Mesenteric fat pad (tissue), 1 donor: ENCODE measurements at places on chromosomes 5 and 9. TPM values are rescaled to one million over a fixed set of nuclear protein-coding genes. Genes with fewer than 3 reads are reported as not detected.

ZDHHC11B gene
- total RNA-seq = 6.9 TPM

ZNF366 gene
- 13.8 TPM for total RNA-seq

IFNK gene
- total RNA-seq = not detected

PRR16 gene
- 3.3 TPM for total RNA-seq

HBEGF gene
- total RNA-seq = 48.5 TPM

GRCh38 chr9:1429297-1429696 is 379.1 kb downstream of the DMRT2 start:
- DNase-seq = no peak

DNA sequence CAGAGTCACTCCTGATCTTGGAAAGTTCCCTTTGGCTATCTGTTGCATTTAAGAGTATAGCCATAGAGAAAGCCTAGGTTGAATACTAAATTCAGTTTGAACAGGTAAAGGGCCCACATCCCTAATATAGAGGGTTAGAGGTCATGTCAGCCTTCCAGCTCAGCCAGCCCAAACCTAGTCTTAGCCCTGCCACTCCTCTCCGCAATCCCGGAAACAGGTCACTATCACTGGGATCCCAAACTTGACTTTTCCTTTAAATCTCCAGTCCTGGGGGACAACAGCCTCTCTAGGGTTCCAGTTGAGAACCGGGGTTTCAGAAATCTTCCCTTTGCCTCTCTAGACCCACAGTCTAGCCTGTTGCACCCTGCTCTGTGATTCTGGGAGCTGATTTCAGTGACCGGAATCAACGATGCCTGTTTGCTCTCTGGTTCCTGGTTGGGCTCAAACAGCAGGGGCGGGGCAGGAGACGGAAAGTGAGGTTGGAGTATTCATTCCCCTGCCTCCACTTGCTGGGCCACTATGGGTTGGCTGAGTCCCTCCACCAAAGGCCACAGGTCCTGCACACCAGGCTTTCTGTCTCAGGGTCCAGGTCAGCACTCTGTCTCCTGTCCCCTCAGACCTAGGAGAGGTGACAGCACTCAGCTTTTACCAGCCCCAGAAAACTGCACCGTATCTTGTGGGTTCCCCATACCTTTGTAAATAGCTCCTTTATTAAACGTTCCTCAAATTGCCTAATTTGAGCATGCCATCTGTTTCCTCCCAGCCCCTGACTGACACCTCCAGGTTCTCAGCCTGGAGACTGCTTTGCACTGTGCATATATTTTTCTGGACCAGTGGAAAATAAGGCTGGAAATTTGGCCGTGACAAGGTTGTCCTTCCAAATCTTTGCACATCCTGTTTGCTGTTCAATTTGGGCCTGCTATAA is 23.8 kb upstream of the CPEB4 start:
- no peak for DNase-seq

- DNase-seq = no peak
These were observed 3.3 kb upstream of the MSMP start for GRCh38 chr9:35757226-35757891.

DNA sequence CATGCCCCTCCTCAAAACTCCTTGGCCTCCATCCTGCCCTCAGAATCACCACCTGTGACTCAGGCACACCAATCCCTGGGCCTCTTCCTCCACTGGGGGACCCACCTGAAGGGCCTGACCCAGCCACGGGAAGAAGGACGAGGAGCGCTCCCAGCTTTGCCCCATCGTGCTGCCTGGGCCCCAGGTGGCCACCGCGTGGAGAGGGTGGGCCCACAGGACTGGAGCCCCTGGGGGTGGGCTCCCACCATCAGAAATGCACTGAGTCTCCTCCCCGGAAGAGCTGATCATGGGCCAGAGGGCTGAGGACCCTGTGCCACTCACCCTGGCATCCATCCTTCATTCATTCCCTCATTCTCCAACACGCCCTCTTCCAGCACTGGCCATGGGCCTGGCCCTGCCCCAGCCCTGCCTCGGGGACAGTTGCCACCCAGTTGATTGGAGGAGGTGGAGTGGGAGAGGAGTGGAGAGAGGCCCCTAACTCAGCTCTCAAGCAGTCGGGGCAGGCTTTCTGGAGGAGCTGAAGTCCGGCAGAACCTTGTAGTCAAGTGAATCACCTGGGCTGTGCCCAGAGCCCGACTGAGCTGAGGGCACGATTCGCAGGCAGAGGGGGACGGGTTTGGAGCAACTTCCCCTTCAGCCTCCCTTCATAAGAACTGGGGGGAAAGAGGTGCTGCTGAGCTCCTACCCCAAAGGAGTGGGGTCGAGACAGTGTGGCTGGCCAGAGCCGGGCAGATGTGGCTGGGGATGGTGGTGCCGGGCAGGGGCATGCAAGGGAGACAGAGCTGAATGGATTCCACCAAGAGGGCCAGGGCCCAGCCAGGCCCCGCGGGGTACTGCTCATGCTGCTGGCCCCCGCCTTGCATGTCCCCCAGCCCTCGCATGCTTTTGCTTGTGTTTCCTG is 29.6 kb downstream of the DNM1 start:
- DNase-seq = no peak

GRCh38 chr5:158435161-158435616 is 576.2 kb upstream of the CLINT1 start:
- no peak for DNase-seq

- no peak for DNase-seq
These were observed 4.3 kb downstream of the ARRDC3 start for GRCh38 chr5:91378752-91379211.

DNA sequence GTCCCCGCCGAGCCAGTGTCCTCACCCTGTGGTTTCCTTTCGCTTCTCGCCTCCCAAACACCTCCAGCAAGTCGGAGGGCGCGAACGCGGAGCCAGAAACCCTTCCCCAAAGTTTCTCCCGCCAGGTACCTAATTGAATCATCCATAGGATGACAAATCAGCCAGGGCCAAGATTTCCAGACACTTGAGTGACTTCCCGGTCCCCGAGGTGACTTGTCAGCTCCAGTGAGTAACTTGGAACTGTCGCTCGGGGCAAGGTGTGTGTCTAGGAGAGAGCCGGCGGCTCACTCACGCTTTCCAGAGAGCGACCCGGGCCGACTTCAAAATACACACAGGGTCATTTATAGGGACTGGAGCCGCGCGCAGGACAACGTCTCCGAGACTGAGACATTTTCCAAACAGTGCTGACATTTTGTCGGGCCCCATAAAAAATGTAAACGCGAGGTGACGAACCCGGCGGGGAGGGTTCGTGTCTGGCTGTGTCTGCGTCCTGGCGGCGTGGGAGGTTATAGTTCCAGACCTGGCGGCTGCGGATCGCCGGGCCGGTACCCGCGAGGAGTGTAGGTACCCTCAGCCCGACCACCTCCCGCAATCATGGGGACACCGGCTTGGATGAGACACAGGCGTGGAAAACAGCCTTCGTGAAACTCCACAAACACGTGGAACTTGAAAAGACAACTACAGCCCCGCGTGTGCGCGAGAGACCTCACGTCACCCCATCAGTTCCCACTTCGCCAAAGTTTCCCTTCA is 1.4 kb downstream of the GLIS3 start:
- DNase-seq = peak; percentile 89

DNA sequence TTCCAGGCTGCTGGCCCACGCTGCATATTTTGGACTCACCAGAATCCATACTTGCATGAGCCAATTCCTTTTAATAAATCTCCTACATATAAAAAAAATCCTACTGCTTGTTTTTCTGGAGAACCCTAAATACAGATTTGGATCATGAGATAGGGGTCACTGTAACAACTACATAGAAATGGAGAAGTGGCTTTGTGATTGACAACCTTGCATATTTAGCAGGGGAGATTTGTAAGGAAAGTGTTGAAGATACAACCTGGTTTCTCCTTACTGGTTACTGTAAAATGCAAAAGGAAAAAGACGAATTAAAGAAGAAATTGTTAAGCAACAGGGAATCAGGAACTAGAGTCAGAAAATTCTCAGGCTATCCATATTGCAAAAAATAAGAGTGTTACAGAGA is 74.8 kb downstream of the HABP4 start:
- no peak for DNase-seq

- peak; percentile 57 for DNase-seq
These were observed 14.0 kb downstream of the NDUFS6 start for GRCh38 chr5:1815071-1815786.

GRCh38 chr5:58493141-58493540 is 1.9 kb downstream of the GAPT start:
- no peak for DNase-seq
